ENCODE measurements at places on chromosomes 11 and 22.

- DNase-seq = no peak
Measured at GRCh38 chr22:24595228-24595627, 2.4 kb upstream of the LRRC75B start.

GRCh38 chr11:91303749-91304148 is 920.9 kb upstream of the FAT3 start:
- DNase-seq = no peak

DNA sequence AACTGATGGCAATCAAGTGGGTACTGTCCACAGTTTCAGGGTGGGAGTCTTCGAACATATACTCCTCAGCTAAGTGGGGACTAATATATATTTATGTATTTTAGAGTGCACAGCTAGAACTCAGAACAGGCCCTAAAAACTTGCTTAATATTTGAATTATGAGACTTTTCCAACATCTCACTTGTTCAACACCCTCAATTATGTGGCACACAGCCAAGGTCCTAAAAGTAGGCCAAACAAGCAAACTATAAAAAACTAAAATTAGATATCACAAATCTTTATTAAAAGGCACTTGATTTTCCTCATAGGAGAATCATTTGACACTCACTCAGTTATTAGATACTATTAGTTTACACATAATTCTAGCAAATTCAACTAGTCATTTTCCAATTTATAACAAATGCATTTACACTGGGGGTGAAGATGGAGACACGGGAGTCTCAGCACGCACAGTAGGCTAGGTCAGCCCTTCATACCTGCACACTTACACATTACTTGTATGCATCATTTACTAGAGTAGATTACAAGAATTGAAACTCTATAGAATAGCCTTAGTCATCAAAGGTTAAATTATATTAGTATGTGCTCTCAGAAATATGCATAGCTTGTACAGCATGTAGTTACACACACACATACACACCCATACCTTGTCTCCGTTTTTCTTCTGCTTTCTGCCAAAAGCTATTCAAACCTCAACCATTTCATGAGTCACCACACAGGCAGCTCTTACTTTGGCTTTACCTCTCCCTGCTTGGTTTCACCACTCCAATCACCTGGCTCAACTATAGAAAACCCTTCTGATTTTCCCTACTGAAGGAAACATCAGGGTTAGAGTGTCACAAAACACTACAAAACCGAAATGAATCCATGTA is 171.5 kb downstream of the SBF2 start:
- DNase-seq = peak; percentile 83

GRCh38 chr11:44097821-44098220 is 2.3 kb downstream of the EXT2 start:
- no peak for DNase-seq

DNA sequence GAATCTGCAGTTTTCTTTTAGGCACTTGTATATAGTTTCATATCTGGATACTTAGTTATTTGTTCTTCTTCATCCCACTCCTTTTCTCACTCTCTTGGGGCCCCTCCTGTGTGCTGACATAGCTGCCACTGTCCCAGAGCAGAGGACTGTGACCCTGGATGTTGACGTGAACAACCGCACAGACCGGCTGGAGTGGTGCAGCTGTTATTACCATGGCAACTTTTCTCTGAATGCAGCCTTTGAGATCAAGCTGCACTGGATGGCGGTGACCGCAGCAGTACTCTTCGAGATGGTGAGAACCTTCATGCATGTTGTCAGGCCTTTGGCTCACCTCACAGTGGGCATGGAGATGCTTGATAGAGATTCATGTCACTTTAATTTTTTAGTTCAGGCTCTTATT is 50.9 kb upstream of the YWHAH start:
- DNase-seq = no peak

GRCh38 chr11:41320238-41320637 is 139.2 kb downstream of the LRRC4C start:
- DNase-seq = peak; percentile 60

- DNase-seq = peak; percentile 87
Measured at GRCh38 chr11:100719809-100720221, 32.7 kb downstream of the ARHGAP42 start.

- no peak for DNase-seq
Measured at GRCh38 chr11:102685338-102685737, 20.2 kb downstream of the MMP27 start.

DNA sequence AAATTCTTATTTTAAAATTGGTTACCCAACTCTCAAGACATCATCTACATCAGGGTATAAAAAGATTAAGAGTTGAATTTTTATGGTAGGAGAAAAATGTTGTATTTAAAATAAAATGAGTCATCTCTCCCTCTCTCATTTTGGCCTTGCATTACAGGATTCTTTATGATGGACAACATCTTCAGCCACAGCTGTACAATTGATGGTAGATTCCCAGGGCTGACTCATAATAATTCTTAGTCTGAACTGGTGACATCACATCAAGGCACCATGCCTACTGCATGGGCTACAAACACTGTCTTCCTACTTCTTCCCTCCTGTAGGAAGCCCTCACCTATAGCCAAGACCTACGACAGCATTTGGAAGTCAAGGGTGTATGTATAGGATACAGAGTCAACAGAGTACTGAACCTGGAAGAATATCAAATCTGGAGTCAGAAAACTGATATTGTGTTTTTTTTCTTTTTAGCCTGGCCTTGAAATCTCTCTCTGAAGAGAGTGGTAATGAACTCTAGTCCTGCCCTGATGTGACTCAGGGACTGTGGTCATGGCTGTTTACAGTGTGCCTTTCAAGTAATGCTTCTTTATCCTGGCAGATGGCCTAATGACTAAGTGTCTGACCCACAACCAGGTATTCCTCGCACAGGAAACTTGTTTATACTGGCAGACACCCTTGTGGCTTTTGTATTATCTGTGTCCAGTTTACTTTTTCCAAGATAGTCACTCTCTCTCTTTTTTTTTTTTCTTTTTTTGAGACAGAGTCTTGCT is 32.5 kb downstream of the MRGPRX2 start:
- DNase-seq = peak; percentile 50

- no peak for DNase-seq
Measured at GRCh38 chr11:133955081-133955891, 1.5 kb downstream of the IGSF9B start.

DNA sequence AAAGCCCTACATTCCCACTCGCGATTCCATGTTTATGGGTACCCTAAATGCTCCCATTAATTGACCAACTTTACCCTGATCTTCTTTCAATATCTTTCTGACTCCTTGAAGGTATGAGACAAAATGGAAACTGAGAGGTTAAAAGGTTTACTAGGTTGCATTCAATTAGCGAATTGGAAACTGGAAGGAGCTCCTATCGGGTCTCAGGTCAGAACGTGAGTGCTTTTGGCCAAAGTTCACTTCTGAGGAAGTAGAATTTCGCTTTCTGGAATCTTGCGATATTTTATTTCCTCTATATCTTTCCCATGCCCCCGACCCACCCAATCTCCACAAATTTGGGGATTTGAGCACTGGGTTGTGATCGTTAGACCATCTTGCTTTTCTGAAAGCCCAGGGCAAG is 2.6 kb downstream of the EHF start:
- no peak for DNase-seq

DNA sequence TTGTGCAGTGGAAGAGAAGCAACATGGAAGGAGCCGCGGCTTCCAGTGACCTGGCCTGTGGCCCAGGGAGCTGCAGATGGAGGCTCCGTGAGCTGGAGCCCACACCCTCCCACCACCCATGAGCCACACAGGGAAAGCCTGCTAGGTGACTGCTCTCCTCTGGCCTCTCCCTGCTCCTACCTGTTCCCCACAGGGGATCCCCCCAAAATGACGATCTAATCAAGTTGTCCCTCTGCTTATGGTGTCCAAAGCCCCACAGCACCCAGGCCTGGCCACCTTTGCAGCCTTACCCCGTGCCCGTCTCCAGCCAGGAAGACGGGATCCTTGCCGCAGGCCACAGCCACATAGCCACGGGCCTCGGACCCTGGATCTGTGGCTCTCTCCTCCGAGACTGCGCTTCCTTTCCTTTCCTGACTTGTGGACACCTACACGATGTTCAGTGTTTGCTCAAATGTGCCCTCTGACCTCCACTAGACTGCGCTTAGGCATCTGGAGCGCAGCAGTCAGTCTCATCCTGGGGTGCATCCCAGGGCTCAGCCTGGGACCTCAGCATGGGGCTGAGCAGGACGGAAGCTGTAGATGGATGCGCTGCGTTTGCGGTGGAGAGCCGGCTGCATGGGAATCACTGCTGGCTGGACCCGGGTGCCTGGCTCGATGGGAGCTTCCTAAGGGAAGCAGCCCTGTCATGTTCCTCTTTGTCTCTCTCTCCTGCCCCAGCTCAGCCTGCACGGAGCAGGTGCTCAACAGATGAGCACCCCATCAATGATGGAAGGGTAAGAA is 133.3 kb downstream of the ST3GAL4 start:
- no peak for DNase-seq

- DNase-seq = no peak
Measured at GRCh38 chr11:95104856-95105255, 15.2 kb downstream of the ENDOD1 start.

DNA sequence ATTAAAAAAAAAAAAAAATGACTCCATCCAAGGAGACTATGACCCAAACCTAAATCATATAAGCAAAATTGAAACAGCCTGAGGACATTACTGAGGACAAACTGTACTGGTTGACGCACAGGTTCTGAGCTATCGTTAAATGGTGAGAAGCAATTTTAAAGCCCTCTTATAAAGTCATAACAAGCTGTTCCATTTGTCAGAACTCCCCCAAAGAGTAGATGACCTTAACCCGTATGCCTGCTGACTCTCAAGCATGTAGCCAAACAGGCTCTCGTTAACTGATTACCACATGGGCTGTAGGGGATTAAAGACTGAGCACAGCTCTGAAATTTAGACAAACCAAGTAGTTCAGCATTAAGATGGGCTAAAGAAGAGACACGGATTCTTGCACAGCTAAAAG is 2.2 kb downstream of the CRYAB start:
- no peak for DNase-seq

DNA sequence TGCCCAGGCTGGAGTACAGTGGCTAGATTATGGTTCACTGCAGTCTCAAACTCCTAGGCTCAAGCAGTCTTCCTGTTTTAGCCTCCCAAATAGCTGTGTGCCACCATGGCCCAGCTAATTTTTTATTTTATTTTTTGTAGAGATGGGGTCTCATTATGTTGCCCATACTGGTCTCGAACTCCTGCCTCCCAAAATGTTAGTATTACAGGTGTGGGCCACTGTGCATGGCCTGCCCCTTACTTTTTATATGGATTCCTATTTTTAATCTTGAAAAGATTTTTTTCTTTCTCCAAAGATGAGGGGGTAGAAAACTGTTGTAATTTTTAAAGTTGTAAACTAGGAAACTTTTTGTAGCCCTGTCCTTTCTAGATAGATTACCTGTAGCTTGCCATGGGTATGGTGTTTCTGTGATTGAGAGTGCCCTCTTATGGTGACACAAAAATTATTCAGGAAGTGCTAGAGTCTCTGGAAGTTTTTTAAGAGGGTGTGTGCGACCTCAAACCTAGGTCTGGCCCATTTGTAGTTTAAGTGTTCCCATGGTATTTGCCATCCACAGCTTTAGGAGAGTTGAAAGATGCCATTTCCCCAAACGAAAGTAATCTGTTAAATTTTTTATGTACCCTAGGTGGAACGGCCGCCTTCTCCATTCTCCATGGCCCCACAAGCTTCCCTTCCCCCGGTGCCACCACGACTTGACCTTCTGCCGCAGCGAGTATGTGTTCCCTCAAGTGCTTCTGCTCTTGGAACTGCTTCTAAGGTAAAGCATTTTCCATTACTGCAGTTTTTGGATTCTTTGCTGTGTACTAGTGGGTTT is 32.4 kb downstream of the MCAM start:
- peak; percentile 52 for DNase-seq

All from fibroblast of skin of right biceps (primary cell).